GM03348 (cell line): ENCODE measurements at places on chromosomes 3 and 15.
A peak's percentile ranks its signal among the peaks of the same experiment; 100 is the strongest.

GRCh38 chr3:63193647-63194046, 84.5 kb upstream of the SYNPR start:
- DNase-seq, result peak; percentile 27

DNA sequence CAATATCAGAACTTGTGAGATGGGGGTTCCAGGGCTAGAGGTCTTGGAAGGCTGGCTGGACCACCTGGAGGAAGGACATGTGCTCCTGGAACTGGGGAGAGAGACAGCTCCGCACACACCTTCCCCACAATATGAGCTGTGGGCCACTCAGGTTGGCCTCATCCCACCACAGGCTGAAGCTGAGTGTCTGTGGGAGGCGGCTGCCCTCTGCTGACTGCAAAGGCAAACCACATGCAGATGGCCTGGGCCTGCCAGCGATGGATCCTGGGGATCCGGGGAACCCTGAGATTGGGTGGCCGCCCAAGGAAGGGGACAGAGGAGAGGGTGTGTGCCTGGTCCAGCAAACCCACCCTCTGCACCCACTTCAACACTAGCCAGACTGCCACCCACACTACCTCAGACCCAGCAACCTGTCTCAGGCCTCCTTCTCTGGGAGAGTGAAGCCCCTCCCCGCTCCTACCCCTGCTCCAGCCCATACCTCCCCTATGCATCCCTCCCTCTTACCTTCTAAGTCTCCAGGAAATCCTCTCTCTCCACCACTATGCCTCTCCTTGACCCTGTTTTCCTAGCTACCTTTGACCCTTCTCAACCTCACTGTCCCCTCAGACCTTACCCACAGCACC, 44.8 kb downstream of the CYP11A1 start:
- DNase-seq, result peak; percentile 91

- no peak for DNase-seq
These were observed 21.3 kb upstream of the RIOX2 start for GRCh38 chr3:97993526-97993925.

GRCh38 chr15:91853511-91853947, at the start of gene SLCO3A1:
Gene SLCO3A1, plus strand, starts transcription at chr15:91853708.
- DNase-seq, result peak; percentile 91

- DNase-seq, result no peak
These were observed 24.5 kb downstream of the CYFIP1 start for GRCh38 chr15:22955544-22956119.

- no peak for DNase-seq
These were observed 138.3 kb upstream of the FAM3D start for GRCh38 chr3:58804914-58805313.

DNA sequence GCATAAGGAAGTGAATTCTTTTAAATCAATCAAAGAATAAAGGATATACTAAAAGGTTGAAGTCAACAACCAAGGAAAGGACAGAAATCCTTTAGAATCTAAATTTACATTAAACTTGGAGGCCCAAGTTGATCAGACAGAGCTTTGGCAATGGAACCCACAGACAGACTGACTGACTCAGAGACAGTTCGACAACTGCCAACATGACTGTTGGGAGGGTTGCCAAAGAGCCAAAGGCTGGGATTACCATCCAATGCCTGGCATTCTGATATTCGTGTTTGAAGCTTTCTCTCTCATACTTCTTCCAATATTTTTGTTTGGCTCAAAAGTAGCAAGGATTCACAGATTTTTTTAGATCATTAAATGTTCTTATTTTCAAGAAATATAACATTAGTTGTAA, 406.1 kb downstream of the PLCL2 start:
- peak; percentile 11 for DNase-seq
